GM19239 (cell line): ENCODE measurements at places on chromosomes 1 and 21.

- no peak for DNase-seq
Measured at GRCh38 chr1:161427733-161428516, 60.2 kb upstream of the CFAP126 start.

- DNase-seq: no peak
Measured at GRCh38 chr21:45295576-45296365, 8.1 kb upstream of the POFUT2 start.

GRCh38 chr1:10626791-10627410, 152.2 kb downstream of the PEX14 start:
- no peak for DNase-seq

DNA sequence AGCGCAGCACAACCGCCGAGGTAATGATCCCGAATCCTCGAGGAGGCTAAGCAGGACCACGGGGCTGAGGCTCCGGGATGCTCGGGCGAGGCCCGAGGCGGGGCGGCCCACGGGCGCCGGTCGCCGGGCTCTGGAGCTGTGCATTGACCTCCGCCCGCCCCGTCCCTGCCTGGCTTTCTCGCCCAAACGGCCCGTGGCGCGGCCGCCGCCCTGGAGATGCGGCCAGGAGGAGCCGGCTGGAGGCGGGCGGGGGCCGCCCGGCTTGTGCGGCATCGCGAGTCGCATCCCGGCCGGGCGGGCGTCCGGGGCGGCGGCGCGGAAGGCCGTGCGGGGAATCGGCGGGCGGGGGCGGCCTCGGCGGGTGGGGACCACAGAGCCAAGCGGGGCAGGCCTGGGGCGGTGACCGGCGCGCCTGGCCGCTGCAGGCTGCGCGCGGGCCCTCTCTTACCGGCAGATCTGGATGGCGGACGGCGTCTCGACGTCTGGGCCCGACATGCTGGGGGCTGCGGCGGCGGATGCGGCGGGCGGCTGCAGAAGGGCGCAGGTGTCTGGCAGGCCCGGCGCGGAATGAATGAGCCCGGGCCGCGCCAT, 663 bp downstream of the ACOT7 start:
- DNase-seq: peak; percentile 28

GRCh38 chr1:211320980-211321379, 5.7 kb upstream of the TRAF5 start:
- no peak for DNase-seq

- DNase-seq: no peak
Measured at GRCh38 chr1:100267284-100267683, 1.3 kb downstream of the RTCA start.
